RWPE2 (cell line): ENCODE measurements at places on chromosomes 7 and 10.

GRCh38 chr10:8389630-8390029 is 335.1 kb downstream of the GATA3 start:
- DNase-seq = no peak

- DNase-seq = no peak
These were observed 6.2 kb upstream of the IGF2BP3 start for GRCh38 chr7:23476286-23477156.

GRCh38 chr7:101948650-101949049 is 131.2 kb downstream of the CUX1 start:
- peak; percentile 33 for DNase-seq

GRCh38 chr7:153504288-153505075 is 547.7 kb upstream of the DPP6 start:
- DNase-seq = no peak

DNA sequence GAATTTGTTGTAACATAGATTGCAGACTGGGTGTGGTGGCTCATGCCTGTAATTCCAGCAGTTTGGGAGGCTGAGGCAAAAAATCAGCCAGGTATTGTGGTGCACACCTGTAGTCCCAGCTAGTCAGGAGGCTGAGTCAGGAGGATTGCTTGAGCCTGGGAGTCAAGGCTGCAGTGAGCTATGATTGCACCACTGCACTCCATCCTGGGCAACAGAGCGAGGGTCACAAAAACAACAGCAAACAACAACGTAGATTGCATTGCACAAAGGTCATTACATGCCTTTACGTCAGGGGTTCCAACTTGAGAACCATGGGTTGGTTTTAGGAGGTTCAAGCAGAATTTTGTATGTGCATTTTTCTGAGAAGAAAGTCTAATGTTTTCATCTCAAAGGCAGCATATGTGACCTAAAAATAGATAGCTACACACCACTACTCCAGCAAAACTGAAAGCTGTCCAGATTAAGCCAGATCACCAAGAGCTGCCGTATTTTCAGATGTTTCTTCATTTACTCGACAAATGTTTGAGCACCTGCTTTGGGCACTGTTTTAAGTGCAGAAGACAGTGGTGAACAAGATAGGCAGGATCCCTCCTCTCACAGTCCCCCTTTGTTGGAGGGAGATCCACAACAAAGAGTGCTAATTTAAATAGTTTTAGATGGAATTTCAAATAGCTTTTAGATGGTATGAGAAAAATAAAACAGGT is 28.3 kb upstream of the CYP26C1 start:
- no peak for DNase-seq

DNA sequence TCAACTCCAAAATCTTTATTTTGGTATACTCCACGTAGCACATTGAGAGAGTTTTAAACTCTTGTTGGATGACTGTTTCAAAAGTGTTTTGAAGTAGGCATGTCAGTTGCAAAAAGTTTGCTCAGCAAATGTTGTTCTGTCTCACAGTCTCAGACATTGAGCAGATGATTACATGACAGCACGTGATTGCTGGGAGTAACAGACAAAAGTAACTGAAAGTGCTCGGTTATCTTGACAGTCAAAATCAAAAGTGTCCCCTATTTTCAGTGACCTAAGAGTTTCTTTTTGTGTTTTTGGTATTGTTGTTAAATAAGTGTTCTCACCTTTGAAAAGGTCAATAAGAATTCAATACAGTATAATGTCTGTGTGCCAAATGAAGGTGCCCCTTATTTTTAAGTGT is 84.3 kb downstream of the CFTR start:
- DNase-seq = no peak

DNA sequence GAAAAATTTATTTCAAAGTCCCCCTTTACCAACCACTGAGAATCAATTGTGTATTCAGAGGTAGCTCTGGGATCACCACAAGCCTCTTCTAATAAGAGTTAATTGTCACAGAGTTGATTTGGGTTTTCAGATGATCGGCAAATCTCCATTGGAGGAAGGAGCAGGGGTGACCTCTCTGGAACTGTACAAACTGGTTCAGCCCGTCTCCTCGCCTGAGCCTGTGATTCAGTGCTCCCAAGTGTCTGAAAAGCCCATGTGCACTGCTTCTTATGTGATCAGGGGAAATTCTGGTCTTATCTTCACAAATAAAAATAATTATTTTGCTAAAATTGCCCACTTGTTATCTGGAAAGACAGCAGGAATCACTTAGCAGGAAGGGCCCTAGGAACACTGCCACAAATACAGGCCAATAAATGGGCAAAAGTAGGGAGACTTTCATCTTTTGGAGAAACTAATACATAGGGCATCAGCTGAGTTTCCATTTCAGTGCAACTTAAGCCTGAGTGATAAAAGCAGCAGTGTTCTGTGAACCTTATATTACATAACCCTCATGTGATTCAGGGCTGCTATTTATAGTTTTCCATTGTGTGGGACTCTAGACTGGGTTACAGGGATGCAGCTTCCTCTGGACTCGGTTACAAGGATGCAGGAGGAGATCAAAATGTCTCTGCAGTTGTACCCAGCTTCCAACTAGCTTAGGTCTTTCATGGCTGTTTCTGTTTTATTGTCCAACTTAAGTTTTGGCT is 32.3 kb downstream of the CDK1 start:
- no peak for DNase-seq

GRCh38 chr10:43735907-43736306 is 87.2 kb upstream of the ZNF32 start:
- DNase-seq = no peak

DNA sequence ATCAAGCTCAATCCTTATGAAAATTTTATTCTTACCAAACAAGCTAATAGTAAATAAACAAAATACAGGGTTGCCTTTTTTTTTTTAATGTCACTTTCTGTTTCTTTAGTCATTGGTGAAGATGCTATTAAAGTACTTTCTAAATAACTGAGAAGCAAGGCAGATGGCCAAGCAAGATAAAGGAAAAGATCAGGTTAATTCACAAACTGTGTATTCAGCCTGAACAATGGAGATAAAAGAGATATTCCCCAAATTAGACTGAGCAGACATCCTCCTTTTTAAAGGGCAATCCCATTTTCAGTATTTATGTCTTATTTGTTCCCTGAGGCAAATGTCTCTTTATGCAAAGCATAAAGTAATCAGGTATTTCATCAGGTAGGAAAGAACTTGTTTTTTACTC is 23.1 kb upstream of the XRCC2 start:
- no peak for DNase-seq

DNA sequence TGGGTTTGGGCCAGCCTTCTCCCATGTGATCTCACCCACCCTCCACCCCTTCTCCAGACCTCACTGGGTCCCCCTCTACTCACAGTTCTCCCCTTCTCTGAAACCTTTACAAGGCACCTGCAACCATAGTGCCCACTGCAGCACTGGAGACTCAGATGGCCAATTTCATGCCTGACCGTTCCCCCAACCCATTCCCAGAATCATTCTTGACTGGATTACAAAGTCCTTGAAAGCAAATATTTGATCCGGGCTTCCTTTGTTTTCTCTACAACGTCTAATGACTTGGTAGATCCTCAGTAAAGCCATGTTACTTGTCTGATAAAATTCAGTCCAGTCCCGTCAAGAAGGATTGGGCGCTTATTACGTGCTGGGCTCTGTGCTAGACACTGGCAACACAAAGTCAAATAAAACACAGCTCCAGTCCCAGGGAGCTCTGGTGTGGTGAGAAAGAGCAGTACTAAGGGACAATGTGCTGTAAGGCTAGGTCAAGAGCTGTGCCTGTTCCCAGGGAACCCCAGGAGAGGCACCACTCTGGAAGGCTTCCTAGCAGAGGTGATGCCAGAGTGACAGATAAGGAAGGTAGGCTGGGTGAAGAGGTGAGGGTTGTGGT is 36.5 kb downstream of the SH3PXD2A start:
- no peak for DNase-seq

DNA sequence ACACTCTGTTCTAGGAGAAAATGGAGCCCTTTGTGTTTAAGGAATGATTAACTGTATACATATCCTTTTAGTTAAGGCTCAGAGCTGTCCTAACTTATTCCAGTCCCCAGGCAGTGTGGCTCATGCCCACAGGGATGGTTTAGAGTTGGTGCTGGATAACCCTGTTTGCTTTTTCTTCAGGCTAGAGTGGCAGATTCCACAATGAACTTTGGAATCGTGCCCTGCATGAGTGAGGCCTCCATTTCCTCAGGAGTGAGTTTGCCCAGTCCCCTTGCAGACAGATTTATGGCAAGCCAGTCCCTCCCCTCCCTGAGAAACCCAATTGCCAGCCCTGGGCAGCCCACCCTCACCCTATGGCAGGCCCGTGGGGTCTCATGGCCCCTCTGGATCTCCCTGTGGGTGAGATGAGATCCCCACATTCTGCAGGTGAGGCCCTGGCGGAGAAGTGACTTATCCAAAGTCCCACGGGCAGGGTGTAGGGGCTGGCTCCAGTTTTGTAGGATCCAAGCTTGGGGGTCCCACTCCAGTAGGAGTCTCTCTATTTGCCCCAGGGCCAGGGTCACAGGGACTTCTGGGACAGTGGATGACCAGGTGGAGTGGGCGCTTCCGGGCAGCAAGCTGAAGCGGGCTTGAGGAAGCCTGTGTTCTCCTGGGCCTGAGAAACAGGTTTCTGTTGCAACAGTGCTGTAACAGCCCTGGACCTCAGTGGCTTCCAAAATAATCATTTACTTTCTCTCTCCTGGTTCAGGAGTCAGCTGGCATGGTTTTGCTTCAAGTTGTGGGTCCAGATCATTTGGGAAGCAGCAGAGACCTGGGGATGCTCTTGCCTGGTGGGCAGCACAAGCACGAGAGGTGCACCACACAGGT is 9.0 kb upstream of the COMTD1 start:
- no peak for DNase-seq

GRCh38 chr7:135971366-135971725 is 5.8 kb downstream of the MTPN start:
- no peak for DNase-seq

- DNase-seq = no peak
These were observed 23.1 kb downstream of the CALHM2 start for GRCh38 chr10:103428989-103429643.

- DNase-seq = no peak
These were observed 16.2 kb upstream of the EPHB6 start for GRCh38 chr7:142838461-142839213.

- no peak for DNase-seq
These were observed 288.2 kb upstream of the SEMA3D start for GRCh38 chr7:85475071-85475470.

GRCh38 chr7:149004405-149005370 is 23.6 kb downstream of the PDIA4 start:
- DNase-seq = no peak

GRCh38 chr7:102376964-102377466 is 19.1 kb upstream of the PRKRIP1 start:
- no peak for DNase-seq

GRCh38 chr7:86942081-86942480 is 117.4 kb downstream of the ELAPOR2 start:
- no peak for DNase-seq

- no peak for DNase-seq
These were observed 90.3 kb downstream of the CPED1 start for GRCh38 chr7:121078701-121079227.

DNA sequence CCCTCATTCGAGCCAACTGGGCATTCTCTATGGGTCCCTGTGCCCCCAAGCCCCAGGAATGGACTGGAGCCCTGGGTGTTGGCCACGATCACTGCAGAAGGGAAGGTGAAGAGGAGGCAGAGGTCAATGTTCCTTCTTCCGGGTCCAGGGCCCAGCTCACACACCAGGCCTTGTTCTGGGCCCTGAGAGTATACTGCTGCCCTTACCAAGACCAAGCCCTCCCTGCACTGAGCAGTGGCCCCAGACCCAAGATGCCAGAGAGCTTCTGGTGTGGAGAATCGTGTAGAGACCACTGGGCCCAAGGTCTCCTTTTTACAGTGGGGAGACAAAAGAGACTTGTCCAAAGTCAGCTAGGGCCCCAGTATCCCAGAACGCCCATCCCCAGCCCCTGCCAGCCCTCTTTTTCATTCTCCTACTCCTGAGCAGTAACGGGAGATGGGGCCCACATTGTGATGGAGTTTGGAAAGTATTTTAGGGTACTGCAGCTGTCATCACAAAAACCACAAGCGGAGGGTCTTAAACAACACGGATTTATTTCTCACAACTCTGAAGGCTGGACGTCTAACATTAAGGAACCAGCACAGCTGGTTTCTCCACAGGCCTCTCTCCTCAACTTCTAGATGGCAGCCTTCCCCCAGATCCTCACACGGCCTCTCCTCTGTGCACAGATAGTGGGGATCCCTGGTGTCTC is 79.4 kb downstream of the PDGFA start:
- no peak for DNase-seq

- DNase-seq = no peak
These were observed 66.8 kb upstream of the EXOC4 start for GRCh38 chr7:133186060-133186459.

GRCh38 chr7:84248843-84249242 is 54.3 kb upstream of the SEMA3A start:
- no peak for DNase-seq
